ENCODE measurements at places on chromosomes 7 and 10. TPM values are rescaled to one million over a fixed set of nuclear protein-coding genes. Genes with fewer than 3 reads are reported as not detected.
A peak's percentile ranks its signal among the peaks of the same experiment; 100 is the strongest.

BTBD16 gene
- not detected for total RNA-seq

INHBA gene
- not detected for total RNA-seq

NPFFR1 gene
- total RNA-seq, result not detected

TMEM196 gene
- not detected for total RNA-seq

OR2A12 gene
- total RNA-seq, result not detected

GRCh38 chr10:80485946-80486764 is 32.0 kb downstream of the TSPAN14 start:
- no peaks in the 10 kb centered on the region for H3K27me3 ChIP-seq
- peak overlapping the region; percentile 16 for H3K4me3 ChIP-seq
- peaks cover 88% of the 10 kb centered on the region for H3K4me1 ChIP-seq
- H3K36me3 ChIP-seq, result peaks cover 17% of the 10 kb centered on the region
- no peak for DNase-seq

GRCh38 chr10:130631142-130632096 is 495.2 kb downstream of the GLRX3 start:
- no peaks in the 10 kb centered on the region for H3K36me3 ChIP-seq
- no peaks in the 10 kb centered on the region for H3K4me1 ChIP-seq
- no peak for DNase-seq
- H3K27ac ChIP-seq, result no peak overlapping the region

DNA sequence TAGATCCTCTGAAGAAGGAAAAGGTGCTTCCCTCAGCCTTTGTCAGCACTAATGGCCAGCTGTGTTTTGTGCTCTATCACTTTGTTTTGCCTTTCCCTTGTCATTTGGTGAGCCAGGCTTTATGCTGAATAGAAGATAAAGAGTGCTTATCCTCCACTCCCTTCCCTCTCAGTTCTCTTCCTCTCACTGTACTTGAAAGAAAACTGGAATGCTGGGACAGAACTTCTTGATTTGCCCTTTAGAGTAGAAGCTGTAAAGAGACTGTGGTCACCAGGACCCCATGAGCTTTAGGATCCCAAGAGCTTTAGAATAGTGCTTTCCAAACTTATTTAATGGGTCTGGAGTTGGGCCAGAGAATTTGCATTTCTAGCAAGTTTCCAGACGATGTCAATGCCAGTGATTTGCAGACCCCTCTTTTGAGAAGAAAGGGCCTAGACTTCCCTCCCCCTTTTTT is 81.4 kb downstream of the LRRC4 start:
- H3K27ac ChIP-seq, result no peak overlapping the region
- no peak for DNase-seq
- no peaks in the 10 kb centered on the region for H3K36me3 ChIP-seq

DNA sequence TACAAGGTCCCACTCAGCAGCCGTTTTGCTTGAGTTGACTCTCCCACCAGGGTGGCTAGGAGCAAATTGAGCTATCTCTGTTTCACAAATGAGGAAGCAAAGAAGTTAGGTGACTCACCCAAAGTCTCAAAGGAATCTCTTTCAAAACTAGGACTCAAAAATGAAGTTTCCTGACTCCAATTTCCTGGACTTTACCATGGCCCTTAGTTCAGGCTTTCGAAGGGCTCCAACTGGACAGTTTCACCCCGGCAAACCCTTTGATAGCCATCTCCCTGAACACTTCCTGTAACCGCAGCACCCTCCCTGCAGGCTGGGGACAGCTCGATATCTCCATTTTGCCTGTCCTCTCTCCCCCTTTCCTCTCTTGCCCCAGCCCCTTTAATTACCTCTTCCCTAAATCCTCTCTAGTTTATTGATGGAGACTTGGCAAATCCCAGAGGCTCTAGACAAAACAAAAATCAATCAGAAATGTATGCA is 4.7 kb upstream of the AFAP1L2 start:
- H3K36me3 ChIP-seq, result no peaks in the 10 kb centered on the region
- H3K27ac ChIP-seq, result no peak overlapping the region
- DNase-seq, result no peak
- H3K27me3 ChIP-seq, result no peaks in the 10 kb centered on the region

DNA sequence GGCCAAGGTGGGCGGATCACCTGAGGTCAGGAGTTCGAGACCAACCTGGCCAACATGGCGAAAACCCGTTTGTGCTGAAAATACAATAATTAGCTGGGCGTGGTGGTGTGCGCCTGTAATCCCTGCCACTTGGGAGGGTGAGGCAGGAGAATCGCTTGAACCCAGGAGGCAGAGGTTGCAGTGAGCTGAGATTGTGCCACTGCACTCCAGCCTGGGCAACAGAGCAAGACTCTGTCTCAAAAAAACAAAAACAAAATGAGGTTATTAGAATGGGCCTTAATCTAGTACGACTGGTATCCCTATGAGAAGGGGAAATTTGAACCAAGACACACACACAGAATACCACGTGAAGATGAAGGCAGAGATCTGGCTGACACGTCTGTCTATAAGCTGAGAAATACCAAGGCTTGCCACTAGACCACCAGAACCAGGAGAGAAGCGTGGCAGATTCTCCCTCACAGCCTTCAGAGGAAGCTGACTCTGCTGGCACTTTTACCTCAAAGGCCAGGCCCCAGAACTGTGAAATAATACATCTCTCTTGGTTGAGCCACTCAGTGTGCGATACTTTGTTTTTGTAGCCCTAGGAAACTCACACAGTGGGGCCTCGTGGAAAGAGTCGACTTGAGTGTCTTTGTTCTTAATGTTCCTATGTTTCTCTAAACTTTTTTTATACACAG is 59.6 kb downstream of the TMEM209 start:
- H3K36me3 ChIP-seq, result no peaks in the 10 kb centered on the region
- peaks cover 12% of the 10 kb centered on the region for H3K4me1 ChIP-seq
- H3K27me3 ChIP-seq, result no peaks in the 10 kb centered on the region
- no peak overlapping the region for H3K4me3 ChIP-seq
- H3K27ac ChIP-seq, result no peak overlapping the region

DNA sequence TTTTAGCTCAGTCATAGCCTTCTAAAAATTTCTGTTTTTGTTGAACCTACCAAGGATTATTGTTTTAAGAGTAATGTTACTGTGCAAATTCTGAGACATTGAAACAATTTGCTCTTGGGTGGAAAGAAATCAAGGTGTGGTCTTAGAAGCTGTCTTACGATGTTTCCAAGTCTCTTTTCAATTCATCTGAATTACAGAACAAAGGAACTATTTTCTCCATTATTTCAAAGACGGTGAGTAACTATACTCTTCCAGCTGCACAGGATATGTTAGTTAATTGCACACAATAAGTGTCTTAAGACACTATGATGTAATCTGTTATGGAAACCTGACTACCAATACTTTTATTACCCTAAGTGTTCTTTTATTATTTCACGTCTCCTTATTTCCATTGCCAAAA is 106.8 kb upstream of the POM121L12 start:
- H3K4me1 ChIP-seq, result no peaks in the 10 kb centered on the region
- no peak for DNase-seq
- H3K27ac ChIP-seq, result no peak overlapping the region
- no peaks in the 10 kb centered on the region for H3K27me3 ChIP-seq

DNA sequence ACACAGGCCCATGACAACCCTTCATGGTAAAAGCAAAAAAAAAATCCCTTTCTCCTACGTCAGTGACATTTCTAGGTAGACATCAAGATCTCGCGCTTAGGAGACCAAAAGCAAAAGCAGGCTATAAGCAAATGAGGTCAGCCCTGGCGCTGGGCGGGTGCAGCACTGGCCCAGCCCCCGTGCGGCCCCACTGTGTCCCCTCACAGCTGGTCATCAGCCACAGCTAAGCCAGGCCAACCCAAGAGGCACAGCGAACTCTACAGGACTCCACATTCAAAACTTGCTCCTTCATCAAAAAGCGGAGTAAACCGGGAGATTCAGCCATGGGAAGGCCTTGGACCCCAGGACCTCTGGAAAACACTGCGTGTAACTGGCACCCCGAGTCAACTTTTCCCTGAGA is 113.7 kb downstream of the PTPRN2 start:
- DNase-seq, result no peak
- H3K27ac ChIP-seq, result no peak overlapping the region
- no peaks in the 10 kb centered on the region for H3K36me3 ChIP-seq

GRCh38 chr7:142860968-142861367 is 6.1 kb downstream of the EPHB6 start:
- no peak overlapping the region for H3K4me3 ChIP-seq
- no peak overlapping the region for H3K27ac ChIP-seq
- H3K36me3 ChIP-seq, result no peaks in the 10 kb centered on the region
- H3K27me3 ChIP-seq, result no peaks in the 10 kb centered on the region

GRCh38 chr7:11410656-11411644 is 421.0 kb downstream of the THSD7A start:
- no peak overlapping the region for H3K4me3 ChIP-seq
- no peaks in the 10 kb centered on the region for H3K4me1 ChIP-seq
- no peak overlapping the region for H3K27ac ChIP-seq
- H3K36me3 ChIP-seq, result no peaks in the 10 kb centered on the region
- H3K27me3 ChIP-seq, result no peaks in the 10 kb centered on the region

- H3K4me1 ChIP-seq, result no peaks in the 10 kb centered on the region
- no peak for DNase-seq
- H3K36me3 ChIP-seq, result no peaks in the 10 kb centered on the region
- H3K4me3 ChIP-seq, result no peak overlapping the region
- H3K27me3 ChIP-seq, result no peaks in the 10 kb centered on the region
- H3K27ac ChIP-seq, result no peak overlapping the region
These were observed 30.0 kb upstream of the SLIT1 start for GRCh38 chr10:97215619-97216260.

GRCh38 chr7:5704534-5704922 is 76.9 kb downstream of the RNF216 start:
- no peak overlapping the region for H3K27ac ChIP-seq
- peak; percentile 80 for DNase-seq
- H3K4me3 ChIP-seq, result no peak overlapping the region
- peaks cover 10% of the 10 kb centered on the region for H3K36me3 ChIP-seq

GRCh38 chr7:151866761-151867655 is 9.9 kb downstream of the PRKAG2 start:
- no peak overlapping the region for H3K27ac ChIP-seq
- H3K27me3 ChIP-seq, result no peaks in the 10 kb centered on the region
- no peaks in the 10 kb centered on the region for H3K4me1 ChIP-seq

GRCh38 chr7:88243345-88243909 is 23.6 kb upstream of the SRI start:
- no peaks in the 10 kb centered on the region for H3K4me1 ChIP-seq
- no peaks in the 10 kb centered on the region for H3K27me3 ChIP-seq
- no peak overlapping the region for H3K4me3 ChIP-seq
- no peak overlapping the region for H3K27ac ChIP-seq
